A172 (cell line): ENCODE measurements at places on chromosomes 1 and 21. TPM values are rescaled to one million over a fixed set of nuclear protein-coding genes. Genes with fewer than 3 reads are reported as not detected.

Gene TCHHL1
- not detected in 2 replicates for total RNA-seq

Gene ZMYND12
- not detected in 2 replicates for total RNA-seq

Gene KRTAP20-4
- not detected in 2 replicates for total RNA-seq

Gene FCGR1A
- total RNA-seq, result not detected in 2 replicates

Gene WNT4
- total RNA-seq, result 0.03 TPM in 1 of 2 replicates, not detected in the other

Gene GPR25
- not detected in 2 replicates for total RNA-seq

Gene TNFRSF14
- 0.05 and 0.10 TPM in 2 replicates for total RNA-seq
